ENCODE measurements at places on chromosomes 6 and 20.

- DNase-seq, result no peak
These were observed 17.4 kb downstream of the HLA-DOA start for GRCh38 chr6:32991972-32992371.

- DNase-seq, result no peak
These were observed 179.5 kb downstream of the CDH26 start for GRCh38 chr20:60137657-60138245.

DNA sequence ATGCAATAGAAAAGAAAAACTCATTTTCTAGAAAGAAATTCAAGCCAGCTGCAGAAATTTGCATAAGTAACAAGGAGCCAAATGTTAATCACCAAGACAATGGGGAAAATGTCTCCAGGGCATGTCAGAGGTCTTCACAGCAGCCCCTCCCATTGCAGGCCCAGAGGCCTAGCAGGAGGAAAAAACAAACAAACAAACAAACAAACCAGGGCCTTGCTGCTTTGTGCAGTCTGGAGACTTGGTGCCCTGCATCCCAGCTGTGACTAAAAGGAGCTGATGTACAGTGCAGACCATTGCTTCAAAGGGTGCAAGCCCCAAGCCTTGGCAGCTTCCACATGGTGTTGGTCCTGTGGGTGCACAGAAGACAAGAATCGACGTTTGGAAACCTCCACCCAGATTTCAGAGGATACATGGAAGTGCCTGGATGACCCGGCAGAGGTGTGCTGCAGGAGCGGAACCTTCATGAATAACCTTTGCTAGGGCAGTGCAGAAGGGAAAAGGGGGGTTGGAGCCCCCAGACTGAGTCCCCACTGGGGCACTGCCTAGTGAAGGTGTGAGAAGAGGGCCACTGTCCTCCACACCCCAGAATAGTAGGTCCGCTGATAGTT, 110.9 kb upstream of the AKAP12 start:
- DNase-seq, result no peak

GRCh38 chr20:14337400-14338171, at the start of gene FLRT3:
TSS of gene FLRT3 (minus strand) at chr20:14337612. CDS start at chr20:14327506, 10,106 bp downstream.
- no peak for DNase-seq

GRCh38 chr20:61193164-61193563, 58.9 kb upstream of the CDH4 start:
- no peak for DNase-seq

- DNase-seq, result no peak
These were observed 1.1 kb downstream of the JAG1 start for GRCh38 chr20:10672624-10673127.

DNA sequence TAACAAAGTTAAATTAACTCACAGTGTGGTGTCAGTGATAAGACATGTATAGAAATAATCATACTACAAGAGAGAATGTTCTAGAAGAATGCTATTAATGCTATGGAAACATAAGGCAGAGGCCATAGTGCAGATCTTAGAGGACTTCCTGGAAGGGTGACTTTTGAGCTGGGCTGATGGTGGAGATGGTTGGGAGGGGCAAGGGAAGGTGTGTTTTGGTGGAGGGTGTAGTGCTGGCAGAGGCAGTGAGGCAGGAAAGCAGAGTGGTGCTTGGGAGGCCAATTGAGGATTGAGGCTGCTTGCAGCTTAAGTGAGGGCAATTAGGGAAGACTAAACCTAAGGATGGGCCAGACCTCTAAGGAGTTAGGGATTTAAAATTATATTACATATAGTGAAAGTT, 58.5 kb upstream of the FNDC1 start:
- DNase-seq, result no peak

- no peak for DNase-seq
These were observed 8.4 kb upstream of the IRF4 start for GRCh38 chr6:382883-383810.

DNA sequence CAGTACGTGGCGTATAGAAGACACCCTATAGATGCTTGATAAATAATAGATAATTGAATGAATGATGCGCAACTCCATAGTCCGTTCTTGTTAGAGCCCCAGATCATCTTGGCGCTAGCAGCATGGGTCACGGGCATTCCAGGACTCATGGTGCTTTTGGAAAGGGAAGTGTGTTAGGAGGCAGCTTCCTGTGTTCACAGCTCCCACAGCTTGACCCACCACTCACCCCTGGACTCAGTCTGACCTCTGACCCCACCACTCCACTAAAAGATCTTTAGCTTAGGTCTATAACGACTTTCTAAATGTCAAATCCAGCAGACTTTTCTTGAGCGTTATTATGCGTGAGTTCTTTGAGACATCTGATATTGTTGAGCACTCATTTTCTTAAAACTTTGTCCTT, 35.8 kb upstream of the KIF16B start:
- no peak for DNase-seq

DNA sequence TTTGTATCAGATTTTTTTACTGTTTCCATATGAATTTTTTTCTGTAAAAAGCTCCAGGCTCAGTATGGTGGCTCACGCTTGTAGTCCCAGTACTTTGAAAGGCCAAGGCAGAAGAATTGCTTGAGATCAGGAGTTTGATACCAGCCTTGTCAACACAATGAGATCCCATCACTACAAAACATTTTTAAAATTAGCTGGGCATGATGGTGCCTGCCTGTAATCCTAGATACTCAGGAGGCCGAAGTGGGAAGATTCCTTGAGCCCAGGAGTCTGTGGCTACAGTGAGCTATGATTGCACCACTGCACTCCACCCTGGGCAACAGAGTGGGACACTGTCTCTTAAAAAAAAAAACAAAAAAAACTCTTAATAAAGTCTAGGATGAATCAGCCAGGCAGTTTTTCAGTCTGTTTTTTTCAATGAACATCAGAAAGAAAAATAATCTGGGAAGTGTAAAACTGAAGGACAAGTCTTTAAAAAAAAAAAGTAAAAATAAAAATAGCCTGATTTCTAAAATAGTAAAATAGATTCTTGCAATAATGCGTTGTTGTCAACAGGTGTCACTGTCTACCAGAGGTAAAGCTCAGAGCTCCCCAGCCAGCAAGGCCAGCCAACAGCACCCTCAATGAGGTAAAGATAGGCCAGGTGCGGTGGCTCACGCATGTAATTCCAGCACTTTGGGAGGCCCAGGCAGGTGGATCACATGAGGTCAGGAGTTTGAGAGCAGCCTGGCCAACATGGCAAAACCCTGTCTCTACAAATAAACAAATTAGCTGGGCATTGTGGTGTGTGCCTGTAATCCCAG, 9.3 kb upstream of the ATG5 start:
- DNase-seq, result no peak

DNA sequence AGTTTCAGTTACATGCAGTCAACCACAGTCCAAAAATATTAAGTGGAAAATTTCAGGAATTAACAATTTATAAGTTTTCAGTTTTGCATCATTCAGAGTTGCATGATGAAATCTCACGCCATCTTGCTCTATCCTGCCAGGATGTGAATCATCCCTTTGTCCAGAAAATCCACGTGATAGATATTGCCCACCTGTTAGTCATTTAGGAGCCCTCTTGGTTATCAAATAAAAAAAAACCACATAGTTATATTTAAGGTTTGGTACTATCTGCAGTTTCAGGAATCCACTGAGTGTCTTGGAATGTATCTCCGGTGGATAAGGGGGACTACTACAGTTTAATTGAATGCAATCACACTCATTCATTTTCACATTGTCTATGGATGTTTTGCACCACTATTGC, 1249.0 kb upstream of the CITED2 start:
- no peak for DNase-seq

GRCh38 chr6:31900917-31901414, 920 bp downstream of the ZBTB12 start:
- no peak for DNase-seq

DNA sequence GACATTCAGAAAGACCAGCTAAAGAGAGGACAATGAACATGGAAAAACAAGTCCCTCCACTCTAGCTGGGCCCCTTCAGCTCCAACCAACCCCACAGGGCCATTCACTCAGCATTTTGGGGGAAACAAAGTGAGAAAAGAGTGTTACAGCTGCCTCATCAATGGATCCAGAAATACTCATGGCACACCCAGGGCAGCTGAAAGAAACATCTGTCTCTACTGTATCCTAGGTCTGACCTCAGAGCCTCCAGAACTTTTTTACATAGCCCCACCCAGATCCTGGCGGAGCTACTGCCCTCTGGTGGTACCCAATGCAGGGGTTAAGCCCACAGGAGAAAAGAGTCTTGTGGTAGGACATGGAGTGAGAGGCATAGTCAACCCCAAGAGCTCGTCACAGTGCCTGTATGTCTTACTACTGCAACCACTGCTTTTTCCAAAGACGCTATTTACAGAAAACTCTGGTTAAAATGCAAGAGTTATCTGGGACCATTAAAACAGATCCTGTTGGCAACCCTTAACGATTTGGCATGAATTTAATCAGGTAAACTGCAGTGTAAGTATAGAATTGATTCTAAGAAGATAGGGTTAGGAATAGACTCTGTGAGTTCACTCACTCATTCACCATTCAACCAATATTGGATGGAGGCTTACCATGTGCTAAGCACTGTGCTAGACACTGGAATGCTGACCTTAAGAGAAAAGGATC, 37.4 kb upstream of the FAM83C start:
- DNase-seq, result no peak

DNA sequence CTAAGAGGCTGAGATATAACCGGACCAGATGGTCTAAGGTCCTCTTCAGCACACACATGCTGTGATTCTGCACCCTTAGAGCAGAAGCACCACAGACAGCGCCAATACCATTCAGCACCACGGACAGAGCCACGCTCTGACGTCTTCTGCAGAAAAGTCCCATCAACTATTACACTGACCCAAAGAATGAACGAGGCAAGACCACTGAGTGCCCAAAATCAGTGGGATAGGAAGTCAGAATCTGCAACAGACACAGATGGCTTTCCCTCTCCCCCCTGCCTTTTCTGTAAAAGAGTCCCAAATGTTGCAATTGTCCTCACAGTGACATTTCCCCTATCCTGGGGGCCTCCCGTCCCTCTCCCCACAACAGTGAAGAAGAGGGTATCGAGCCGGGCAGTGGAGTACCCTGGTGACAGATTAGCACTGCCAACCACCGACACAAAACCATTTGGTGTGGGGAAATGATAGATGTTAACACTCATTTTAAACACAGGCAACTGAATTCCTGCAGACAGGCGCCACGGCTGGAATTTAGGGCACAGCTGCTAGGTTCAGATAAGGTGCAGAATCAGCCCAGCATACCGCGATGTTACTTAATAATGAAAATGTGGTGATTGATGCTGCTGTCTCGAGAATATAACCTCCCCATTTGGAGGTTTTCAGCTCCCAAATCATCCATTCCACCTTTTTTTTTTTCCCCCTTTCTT, 66.6 kb upstream of the CTNNBL1 start:
- DNase-seq, result no peak

GRCh38 chr6:75751443-75751842, 2.4 kb downstream of the MYO6 start:
- DNase-seq, result no peak

DNA sequence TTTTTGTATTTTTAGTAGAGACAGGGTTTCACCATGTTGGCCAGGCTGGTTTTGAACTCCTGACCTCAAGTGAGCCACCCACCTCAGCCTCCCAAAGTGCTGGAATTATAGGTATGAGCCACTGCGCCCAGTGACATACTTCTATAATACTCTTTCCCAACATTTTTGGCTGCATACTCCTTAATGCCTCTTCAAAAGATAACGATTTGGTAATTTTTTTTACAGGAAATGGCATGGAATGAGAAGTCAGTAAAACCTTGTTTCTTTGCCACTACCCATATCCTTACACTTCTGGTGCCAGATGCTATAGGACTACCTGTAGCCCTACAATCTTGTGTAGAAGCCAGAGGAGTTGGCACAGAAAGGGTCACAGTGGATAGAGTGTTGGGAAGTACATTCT, 41.4 kb upstream of the SGK1 start:
- DNase-seq, result no peak

DNA sequence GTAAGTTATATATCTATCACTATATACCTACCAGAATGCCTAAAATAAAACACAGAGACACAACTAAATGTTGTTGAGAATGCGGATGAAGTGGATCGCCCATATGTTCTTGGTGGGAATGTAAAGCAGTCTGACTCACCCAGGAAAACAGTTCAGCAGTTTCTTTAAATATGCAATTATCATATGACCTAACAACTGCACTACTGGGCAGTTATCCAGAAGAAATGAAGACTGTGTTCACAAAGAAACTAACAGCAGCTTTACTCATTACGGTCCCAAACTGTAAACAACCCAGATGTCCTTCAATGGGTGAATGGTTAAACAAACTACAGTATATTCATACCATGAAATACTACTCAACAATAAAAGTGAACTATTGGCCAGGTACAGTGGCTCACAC, 14.3 kb upstream of the ZC3H12D start:
- DNase-seq, result no peak

DNA sequence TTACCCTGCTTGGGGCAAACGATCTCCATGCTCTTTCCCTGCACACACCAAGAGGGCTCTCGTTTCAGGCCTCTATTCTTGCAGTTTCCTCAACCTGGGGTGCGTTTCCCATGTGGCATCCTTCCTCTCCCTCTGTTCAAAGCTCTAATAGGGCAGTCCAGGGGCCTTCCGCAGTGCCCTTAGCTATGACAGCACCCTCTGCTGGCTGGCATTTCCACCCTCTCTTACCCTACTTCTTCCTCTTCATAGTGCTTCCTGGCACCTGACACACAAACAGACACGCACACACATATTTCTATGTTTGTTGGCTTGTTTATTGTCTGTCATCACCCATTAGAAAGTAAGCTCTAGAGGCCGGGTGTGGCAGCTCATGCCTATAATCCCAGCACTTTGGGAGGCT, 294.0 kb downstream of the CLIC5 start:
- DNase-seq, result no peak

GRCh38 chr6:34576286-34576955, 20.3 kb upstream of the SPDEF start:
- DNase-seq, result no peak

GRCh38 chr6:123551939-123552707, 84.6 kb downstream of the TRDN start:
- DNase-seq, result no peak

DNA sequence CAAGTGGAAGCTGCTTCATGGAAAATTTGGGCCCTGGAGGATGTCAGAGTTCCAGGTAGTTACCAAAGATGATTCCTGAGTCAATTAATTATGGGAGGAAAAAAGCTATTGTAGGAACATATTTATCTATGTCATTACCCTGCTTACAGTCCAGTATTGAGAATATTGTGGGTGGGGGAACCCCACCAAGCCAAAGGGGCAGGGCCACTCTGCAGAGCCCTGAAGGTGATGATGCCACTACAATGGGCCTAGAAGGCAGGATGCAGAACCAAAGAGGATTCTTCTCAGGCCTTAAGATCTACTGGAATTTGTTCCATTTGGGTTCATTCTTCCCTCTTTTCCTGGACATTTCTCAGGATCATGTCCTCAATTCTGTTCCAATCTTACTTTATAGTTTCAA, 375.2 kb upstream of the MARCKS start:
- no peak for DNase-seq

DNA sequence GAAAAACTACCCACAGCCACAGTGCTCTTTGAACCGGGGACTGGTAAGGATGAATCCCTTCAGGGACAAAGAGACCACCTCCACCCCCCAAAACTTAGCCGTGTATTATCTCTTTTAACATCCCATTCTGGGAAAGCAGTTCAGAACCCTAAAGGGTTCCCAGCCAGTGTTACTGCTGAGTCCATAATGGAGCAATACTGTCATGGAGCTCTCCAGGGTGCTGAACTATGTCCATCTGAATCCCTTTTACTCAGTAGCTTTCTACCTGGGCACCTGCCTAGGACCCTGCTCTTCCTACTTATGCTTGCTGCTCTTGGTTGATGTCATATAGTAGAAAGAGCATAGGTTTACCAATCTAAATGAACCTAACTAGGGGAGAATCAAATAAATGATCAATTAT, 22.3 kb upstream of the SAYSD1 start:
- DNase-seq, result no peak
